GOT3 (cell line): ENCODE measurements at places on chromosomes 5 and 9.
A peak's percentile ranks its signal among the peaks of the same experiment; 100 is the strongest.

GRCh38 chr9:112337547-112337946 is 4.1 kb upstream of the PTBP3 start:
- DNase-seq = no peak

DNA sequence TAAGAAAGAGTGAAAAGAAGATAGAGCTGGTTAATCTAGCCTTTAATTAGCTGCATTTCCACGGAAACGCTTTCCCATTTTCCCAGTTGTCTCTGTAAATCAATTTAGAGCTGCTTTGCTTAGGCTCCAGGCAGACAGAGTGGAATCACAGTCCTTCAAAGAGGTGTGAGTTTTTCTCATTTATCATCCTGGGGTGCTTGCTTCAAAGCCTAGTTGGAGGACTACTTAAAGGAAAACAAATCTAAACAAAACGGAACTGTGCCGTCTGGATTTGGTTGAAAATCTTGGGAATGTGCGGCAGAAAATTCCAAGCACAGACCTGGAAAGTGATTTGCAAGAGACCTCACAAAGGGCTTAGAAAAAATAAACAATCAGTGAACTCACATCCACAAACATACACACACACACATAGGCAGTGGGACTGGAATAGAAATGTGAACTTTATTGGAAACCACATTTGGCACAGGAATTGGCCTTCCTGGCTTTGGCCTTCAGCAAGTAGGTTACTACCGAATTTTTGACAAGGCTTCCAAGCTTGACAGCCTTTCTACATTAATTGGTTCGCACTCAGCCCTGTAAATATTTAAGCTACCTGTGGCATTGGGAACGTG is 235.2 kb upstream of the SLC24A2 start:
- no peak for DNase-seq

DNA sequence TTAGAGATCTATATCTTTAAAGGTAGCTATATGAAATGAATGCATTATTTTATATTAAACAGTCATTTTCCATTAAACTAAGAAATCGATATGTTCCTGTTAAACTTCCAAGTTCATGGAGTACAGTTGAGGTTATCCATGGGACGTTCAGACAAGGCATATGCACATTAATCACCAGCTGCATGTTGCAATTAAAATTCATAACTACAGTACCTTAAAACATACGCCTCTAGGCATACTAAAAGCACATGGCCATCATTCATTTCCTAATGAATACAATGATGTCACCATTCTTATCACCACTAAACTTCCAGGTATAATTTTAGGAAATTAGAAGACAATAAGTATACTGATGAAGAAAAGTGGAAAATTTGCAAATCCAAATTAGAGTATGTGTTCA is 174.3 kb downstream of the CDH12 start:
- no peak for DNase-seq

DNA sequence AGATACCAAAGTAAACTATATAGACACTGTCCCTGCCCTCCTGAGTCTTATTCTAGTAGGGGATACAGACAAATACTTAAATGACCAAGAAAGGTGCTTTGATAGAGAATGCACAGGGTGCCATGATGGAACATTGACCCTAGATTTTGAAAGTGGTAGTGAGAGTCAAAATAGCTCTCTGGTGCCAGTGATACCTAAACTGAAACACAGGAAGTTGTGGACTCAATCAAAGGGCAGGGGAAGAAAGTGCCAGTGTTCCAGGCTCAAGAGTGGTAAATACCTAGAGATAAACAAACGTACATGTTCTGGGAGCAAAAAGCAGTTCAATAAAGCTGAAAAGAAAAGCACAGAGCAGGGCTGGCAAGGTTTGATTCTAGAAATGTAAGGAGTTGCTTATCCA is 267.6 kb downstream of the ISL1 start:
- no peak for DNase-seq

GRCh38 chr5:81817980-81818379 is 67.1 kb upstream of the SSBP2 start:
- no peak for DNase-seq

GRCh38 chr9:93119953-93120845 is 13.9 kb downstream of the NINJ1 start:
- peak; percentile 13 for DNase-seq

- no peak for DNase-seq
Measured at GRCh38 chr5:57841676-57842363, 359.2 kb upstream of the ACTBL2 start.

- no peak for DNase-seq
Measured at GRCh38 chr5:100691085-100691484, 155.9 kb downstream of the FAM174A start.

DNA sequence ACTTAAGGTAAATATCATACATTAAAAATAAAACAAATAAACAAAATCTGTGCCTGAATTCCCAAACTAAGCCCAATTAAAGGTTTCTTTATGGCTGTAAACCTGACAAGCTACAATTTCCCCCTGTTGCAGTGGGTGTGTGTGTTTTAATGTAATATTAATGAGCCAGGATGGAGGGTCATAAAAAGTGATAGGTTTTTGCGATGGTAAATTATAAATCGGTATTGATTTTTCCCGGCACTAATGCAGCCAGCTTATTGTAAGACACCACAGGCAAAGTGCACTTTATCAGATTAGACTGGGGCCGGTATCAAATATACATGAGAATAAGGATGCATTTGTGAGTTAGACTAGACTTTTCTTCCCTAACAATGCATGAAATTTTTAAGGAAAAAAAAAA is 120.4 kb downstream of the EBF1 start:
- DNase-seq = no peak

DNA sequence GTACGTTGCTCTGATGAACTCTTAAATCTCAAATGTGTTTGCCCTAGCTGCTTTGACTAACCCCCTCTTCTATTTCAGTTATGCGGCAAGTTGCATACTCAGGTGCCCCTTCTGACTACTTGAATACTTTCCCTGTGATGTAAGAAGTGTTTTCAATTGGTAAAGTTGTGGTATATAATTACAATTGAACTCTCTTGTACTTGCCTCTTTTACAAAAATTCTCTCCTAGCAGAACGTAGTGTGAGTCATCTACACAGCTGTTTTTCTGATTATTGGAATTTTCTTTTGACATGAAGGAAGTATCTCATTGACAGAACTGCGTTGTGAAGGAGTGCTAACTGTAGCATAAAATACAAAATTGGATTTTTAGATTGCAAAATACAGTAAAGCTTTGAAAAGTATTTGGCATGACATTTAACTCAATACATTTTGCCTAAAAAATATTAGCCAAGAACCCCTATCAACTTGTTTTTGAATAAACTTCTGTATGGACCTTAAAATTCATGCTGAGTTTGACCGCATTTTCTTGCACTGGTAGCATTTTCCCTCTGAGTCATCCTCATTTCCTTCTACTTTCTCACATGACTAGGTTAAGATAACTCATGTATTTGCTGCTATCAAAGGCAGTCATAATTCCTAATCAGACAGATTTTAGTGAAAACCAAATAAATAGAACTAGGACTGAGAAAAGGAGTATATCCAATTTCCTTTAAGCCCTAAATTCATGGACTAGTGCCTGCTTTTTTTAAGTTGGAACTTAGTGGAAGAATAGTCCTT is 6.3 kb downstream of the CRHBP start:
- no peak for DNase-seq

DNA sequence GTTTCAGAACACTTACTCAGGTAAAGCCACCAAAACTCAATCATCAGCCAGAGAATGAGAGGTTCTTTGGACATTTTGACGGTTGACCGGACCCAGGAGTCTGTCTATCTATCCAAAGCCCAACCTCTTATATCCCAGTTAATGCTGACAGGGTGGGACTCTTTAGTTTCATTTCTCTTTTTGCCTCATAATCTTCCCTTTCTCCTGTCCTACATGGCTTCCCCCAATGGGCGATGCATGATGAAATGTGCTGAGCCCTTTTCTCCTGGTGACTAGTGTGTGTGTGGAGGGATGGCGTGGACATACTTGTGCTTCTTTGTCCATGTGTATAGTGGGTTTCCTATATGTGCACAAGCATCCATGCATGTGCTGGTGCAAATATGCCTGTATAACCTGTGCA is at the start of gene TIMD4:
TSS of gene TIMD4 (minus strand) at position 102 of the 400 bp plus-strand sequence. CDS start at position 74, 28 bp downstream.
- no peak for DNase-seq

GRCh38 chr9:107938801-107939386 is 449.3 kb upstream of the KLF4 start:
- no peak for DNase-seq

GRCh38 chr5:178349075-178349511 is 116.5 kb upstream of the PHYKPL start:
- no peak for DNase-seq

DNA sequence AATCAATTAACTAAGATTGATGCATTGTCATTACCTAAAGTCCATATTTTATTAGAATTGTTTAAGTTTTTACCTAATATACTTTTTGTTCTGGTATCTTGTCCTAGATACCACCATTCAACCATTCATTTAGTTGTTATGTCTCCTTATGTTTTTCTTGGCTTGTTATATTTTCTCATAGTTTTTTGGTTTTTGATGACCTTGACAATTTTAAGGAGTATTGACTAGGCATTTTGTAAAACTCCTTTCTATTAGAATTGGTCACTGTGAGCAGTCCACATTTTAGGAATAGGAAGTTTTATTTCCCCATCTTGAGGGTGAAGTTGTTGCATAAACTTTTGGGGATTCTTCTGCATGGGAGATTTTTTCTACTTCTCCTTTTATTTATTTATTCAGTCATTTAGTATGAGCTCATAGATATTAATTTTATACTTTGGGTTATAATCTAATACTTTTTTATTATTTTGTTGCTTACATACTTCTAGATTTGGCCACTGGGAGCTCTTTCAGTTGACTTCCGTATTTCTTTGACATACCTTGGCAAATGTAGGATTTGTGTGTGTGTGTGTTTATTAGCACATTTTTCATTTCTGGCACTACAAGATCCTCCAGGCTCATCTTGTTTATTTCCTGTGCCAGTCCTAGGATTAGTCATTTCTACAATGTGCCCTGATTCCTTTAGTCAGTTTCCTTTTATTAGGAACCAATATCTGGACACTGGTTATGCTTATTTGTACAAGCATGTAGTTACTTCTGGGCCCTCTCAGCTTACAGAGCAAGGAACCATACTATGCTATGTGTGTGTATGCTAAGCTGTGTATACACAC is 134.9 kb upstream of the CDKN2B start:
- DNase-seq = no peak

DNA sequence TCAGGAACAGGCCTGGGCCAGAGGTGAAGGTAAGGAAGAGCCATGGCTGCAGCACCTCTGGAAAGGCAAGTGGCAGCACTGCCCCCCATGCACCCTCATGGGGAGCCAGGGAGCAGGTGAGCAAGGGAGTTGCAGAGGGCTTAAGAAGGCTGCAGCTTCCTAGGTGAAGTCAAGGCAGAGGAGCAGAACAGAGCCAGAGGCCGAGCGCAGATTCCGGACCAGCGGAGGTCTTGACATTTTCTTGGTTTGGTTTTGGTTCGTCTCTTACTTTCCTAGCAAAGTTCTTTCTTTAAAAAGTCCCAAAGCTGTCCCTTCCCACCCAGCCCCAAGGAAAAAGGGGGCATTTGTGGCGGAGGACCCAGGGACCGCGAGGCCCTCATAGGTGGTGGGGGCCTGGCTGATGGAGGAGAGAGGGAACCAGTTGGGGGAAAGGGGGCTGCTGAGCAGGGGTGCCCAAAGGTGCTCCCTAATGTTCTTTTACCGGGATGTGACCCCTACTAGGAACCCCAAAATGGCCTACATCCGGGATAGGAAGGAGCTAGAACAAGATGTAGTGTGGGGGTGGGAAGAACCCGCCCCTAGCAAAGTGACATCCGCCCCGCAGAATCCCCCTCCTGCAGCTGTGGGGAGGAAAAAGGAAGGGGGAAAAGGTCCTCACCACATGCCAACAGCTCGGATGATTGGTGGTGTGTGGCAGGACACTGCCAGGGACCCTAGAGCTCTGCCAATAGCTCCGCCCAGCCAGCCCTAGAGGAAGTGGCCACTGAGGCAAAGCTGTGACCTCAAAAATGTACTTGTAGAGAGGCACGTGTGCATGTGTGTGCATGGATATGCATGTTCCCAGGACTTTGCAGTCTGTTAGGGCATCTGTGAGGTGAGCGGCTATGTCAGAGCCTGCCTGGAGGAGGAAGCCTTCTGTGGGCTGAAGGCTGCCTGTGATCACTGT is 914 bp upstream of the CD72 start:
- no peak for DNase-seq

- DNase-seq = no peak
Measured at GRCh38 chr9:107285286-107285685, 2.2 kb downstream of the RAD23B start.

DNA sequence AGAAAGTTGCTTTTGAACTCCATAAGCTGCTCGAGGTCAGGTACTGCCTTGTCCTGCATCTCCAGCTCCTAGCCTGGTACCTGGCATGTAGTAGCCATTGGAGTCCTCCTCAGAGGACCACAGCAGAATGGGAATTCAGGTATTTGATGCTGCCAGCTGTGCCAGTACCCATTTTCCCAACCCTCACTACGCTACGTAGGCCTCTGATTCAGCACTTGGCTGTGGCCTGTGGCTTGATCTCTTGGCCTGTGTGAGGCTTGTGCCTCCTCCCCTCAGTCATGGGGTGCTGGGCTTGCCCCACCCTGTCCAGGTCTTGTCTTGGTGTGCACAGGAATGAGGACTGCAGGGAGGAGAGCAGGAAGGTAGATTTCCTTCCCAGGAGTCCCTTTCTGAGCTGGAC is 11.8 kb downstream of the OTULIN start:
- no peak for DNase-seq

DNA sequence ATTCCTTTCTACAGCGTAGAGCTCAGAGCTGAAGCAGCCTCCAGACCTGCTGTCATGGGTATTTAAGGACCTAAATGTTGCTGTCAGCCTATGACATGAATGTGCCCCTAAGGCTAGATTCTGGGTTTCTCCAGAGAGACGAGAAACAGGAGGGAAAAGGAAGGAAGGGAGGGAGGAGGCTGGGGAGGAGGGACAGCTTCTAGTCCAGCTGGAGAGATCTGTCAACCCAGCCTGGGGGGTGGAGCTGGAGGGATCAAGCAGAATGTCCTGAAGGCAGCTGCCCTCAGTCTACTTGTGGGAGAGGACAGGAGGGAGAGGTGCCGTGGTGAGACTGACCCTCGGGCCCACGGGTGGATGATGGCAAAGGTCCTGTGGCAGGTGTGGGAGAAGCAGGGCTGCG is 1.1 kb upstream of the DBH start:
- no peak for DNase-seq

DNA sequence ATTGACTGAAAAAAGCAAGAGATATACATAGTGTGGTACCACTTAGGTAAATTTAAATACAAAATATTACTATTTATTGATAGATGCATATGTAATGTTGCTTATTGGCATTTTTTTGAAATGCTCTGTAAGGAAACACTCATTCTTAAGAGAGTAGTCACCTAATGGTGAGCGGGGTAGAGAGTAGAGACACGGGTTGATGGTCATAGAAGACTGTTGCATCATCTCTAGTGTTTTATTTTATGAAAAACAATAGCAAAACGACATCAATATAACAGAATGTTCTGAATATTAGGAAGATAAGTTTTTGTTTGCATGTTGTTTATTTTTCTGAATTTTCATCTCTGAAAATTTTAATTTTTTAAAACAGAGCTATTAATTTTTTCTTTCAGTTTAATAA is 4.0 kb downstream of the SRP19 start:
- DNase-seq = no peak
